Stomach (tissue), 19 donors: ENCODE measurements at places on chromosomes 2 and 18.

GRCh38 chr2:224976629-224977525 lies 65.4 kb downstream of the DOCK10 start:
- H3K27me3 ChIP-seq: no peaks in the 10 kb centered on the region
- no peaks in the 10 kb centered on the region for H3K36me3 ChIP-seq
- no peak overlapping the region for H3K27ac ChIP-seq
- no peak overlapping the region for H3K4me3 ChIP-seq

DNA sequence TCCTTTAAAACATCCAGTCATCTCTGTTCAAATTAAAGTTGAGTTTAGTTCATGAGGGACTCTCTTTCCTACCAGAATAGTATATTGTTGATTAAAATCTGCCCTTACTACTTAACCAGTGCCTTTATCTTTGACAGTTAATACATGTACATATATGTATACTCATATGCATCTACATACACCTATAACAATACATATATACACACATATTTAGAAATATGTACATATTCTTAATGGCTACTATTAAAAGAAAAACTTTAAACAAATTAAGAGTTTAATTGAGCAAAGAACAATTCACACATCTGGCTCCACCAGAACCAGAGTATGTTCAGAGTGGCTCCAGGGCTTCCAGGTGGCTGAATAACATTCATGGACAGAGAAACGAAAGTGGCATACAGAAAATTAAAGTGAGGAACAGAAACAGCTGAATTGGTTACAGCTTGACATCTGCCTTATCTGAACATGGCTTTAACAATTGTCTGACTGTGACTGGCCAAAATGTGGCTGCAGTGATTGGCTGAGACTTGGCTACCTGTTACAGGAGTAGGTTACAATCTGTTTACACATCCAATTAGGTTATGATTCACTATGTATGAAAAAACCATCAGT lies 38.8 kb downstream of the ZNF519 start:
- DNase-seq: no peak
- no peaks in the 10 kb centered on the region for H3K27me3 ChIP-seq
- no peaks in the 10 kb centered on the region for H3K4me1 ChIP-seq
- no peak overlapping the region for H3K27ac ChIP-seq
- H3K4me3 ChIP-seq: no peak overlapping the region

DNA sequence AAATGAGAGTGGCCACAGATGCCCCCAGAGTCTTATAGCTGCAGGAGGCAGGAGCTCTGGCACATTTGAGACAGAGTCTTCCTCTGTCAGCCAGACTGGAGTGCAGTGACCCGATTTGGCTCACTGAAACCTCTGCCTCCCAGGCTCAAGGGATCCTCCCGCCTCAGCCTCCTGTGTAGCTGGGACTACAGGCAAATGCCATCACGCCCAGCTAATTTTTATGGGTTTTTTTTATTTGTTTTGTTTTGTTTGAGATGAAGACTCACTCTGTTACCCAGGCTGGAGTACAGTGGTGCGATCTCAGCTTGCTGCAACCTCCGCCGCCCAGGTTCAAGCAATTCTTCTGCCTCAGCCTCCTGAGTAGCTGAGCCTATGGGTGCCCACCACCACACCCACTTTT lies 80.7 kb upstream of the CABLES1 start:
- no peak for DNase-seq
- no peaks in the 10 kb centered on the region for H3K36me3 ChIP-seq
- no peaks in the 10 kb centered on the region for H3K27me3 ChIP-seq
- H3K27ac ChIP-seq: no peak overlapping the region
- H3K4me1 ChIP-seq: peaks cover 6% of the 10 kb centered on the region
- no peak overlapping the region for H3K4me3 ChIP-seq

DNA sequence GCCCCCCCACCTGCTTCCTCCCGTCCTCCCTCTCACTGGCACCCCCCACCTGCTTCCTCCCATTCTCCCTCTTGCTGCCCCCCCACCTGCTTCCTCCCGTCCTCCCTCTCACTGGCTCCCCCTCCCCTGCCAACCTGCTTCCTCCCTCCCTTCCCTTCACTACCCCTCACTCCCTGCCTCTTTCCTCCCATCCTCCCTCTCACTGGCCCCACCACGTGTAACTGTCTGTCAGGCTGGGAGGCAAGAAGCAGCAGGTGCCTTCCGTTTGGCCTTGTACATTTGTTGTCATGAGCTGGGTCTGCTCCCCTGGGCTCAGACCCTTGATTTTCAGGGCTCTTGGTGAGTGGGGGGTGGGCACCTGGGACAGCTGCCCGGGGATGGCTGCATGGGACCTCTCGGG lies 19.1 kb downstream of the RTP5 start:
- H3K36me3 ChIP-seq: no peaks in the 10 kb centered on the region
- H3K4me3 ChIP-seq: no peak overlapping the region
- no peak for DNase-seq
- H3K27ac ChIP-seq: no peak overlapping the region
- H3K27me3 ChIP-seq: no peaks in the 10 kb centered on the region
- H3K4me1 ChIP-seq: peaks cover 7% of the 10 kb centered on the region

DNA sequence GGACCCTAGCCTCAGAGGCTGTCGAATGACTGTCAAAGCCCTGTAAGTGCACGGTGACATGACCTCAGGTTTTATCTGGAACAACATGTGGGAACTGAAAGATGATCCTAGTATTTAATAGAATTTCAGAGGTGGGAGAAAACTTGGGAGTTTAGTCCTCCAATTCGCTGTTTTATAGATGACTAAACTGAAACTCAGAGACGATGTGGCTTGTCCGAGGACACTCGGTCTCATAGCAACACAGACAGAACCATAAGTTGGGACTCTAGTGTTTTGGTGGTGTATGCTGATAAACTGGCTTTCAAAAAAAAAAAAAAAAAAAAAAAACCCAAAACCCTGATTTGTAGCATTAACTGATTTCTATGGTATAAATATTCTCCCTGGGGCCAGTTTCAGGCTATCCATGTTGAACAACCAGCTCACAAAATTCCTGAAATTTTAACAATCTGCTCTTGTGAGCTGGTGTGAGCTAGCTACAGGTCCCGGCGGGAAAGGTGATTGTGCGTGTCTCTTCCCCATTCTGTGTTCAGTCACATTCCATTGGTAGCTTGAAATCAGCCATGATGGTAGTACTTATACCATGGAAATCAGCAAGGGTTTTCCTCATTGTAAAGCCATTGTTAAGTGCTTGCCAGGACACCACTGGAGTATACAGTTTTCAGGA lies 195.5 kb upstream of the EPAS1 start:
- no peaks in the 10 kb centered on the region for H3K36me3 ChIP-seq
- peaks cover 18% of the 10 kb centered on the region for H3K4me1 ChIP-seq
- H3K4me3 ChIP-seq: no peak overlapping the region

DNA sequence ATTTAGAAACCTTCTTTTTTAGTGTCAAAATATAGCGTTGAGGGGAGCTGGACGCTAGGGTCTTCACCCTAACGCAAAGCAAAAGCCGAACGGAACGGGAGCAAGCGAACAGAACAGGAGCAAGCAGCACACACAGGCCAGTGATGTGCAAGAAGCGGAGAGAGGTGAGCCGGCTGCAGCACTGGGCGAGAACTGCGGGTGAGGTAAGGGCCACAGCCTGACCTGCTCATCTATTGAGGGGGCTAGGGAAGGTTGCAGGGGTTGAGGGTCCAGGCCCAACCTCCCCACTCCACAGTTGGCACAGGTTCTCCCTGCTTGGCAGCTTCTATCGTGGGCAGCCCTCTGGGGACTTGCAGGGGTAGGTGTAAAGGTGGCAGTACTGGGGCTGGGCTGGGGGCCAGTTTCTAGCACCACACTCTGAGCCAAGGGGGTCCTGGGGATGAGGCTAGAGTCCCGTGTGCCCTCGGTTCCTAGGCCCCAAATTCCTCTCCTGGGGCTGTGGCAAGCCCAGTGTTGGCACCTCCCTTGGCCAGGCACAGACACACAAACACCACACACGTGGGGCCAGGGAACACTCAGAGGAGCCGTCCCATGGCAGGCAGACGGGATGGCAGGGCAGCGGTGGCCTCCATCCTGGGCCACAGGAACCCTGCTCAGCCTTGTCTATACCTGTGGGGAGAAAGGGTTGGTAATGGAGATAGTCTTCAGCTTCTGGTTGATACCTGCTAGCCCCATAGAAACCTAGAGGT lies 1.2 kb upstream of the ABCB6 start:
- peak overlapping the region; percentile 94 for H3K27ac ChIP-seq
- no peak for DNase-seq
- no peaks in the 10 kb centered on the region for H3K27me3 ChIP-seq
- H3K4me3 ChIP-seq: no peak overlapping the region
- H3K4me1 ChIP-seq: peaks cover 25% of the 10 kb centered on the region

DNA sequence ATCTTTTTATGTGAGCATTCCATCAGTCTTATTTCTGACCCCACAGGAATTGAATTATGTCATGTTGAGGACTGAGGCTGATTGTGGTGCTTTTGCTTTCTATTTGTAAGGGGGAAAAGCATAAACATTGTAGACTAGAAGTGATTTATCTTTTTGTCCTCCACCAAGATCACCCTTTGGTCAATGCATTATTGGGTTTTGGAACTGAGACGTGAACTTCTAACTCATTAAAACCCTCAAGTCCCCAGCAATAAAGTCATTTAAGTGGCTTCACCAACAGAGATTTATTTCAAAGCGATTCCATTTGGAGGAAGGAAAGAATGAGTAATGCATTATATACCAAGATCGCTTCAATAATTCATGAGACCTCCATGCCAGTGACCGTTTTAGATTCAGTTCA lies 75.5 kb upstream of the TXNDC2 start:
- no peak overlapping the region for H3K4me3 ChIP-seq
- H3K36me3 ChIP-seq: no peaks in the 10 kb centered on the region
- H3K4me1 ChIP-seq: peaks cover 6% of the 10 kb centered on the region
- no peak for DNase-seq
- peak overlapping the region; percentile 66 for H3K27ac ChIP-seq

DNA sequence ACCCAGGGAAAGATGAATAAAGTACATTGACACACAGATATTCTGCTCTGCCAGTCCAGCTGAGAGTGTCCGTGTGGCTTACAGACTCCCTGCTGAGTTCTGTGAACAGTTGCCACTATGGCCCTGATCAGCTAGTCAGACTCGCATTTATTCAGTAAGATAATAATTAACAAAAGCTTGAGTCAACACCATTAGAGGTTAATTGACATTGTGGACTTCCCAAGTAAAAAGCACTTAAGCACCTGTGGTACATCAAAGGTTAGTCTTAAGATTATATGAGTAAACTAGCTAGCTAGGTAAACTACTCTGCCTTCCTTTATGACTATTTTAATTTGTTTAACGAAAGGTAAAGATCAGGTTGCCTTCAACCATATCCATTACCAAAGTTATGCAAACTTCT lies 33.7 kb downstream of the ANKRD30B start:
- H3K27me3 ChIP-seq: no peaks in the 10 kb centered on the region
- H3K36me3 ChIP-seq: no peaks in the 10 kb centered on the region
- H3K4me3 ChIP-seq: no peak overlapping the region
- no peaks in the 10 kb centered on the region for H3K4me1 ChIP-seq
- H3K27ac ChIP-seq: no peak overlapping the region
- peak; percentile 29 for DNase-seq

DNA sequence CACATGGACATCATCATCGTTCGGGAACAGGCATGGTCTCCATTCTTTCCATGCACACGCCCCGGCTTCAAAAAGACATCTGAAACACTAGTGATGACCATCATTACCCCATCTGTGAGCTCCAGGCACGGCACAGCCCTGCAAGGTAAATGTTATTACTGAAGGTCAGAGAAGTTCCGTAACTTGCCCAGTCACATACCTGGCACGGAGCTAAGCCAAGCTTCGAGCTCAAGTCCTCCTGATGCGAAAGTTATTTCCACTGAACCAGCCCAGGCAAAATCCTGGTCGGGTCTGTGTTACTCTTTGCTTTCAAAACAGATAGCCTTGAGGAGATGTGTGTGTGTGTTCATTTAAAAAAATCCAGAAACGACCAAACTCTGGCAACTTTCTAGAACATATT lies 22.8 kb downstream of the FHL2 start:
- no peak for DNase-seq
- H3K4me1 ChIP-seq: peaks cover 66% of the 10 kb centered on the region
- H3K27me3 ChIP-seq: no peaks in the 10 kb centered on the region
- H3K27ac ChIP-seq: peak overlapping the region; percentile 11
- H3K4me3 ChIP-seq: no peak overlapping the region
- no peaks in the 10 kb centered on the region for H3K36me3 ChIP-seq

GRCh38 chr2:100888601-100889000 lies 68.7 kb downstream of the NPAS2 start:
- DNase-seq: no peak
- H3K36me3 ChIP-seq: no peaks in the 10 kb centered on the region
- no peaks in the 10 kb centered on the region for H3K27me3 ChIP-seq
- H3K27ac ChIP-seq: no peak overlapping the region

- H3K36me3 ChIP-seq: peaks cover 26% of the 10 kb centered on the region
- H3K27ac ChIP-seq: peak overlapping the region; percentile 99
- peak; percentile 44 for DNase-seq
These were observed 1.1 kb downstream of the RNF103 start for GRCh38 chr2:86622519-86623042.

GRCh38 chr2:149872041-149872440 lies 284.5 kb upstream of the MMADHC start:
- H3K36me3 ChIP-seq: no peaks in the 10 kb centered on the region
- no peak overlapping the region for H3K27ac ChIP-seq
- no peaks in the 10 kb centered on the region for H3K4me1 ChIP-seq
- H3K4me3 ChIP-seq: no peak overlapping the region

DNA sequence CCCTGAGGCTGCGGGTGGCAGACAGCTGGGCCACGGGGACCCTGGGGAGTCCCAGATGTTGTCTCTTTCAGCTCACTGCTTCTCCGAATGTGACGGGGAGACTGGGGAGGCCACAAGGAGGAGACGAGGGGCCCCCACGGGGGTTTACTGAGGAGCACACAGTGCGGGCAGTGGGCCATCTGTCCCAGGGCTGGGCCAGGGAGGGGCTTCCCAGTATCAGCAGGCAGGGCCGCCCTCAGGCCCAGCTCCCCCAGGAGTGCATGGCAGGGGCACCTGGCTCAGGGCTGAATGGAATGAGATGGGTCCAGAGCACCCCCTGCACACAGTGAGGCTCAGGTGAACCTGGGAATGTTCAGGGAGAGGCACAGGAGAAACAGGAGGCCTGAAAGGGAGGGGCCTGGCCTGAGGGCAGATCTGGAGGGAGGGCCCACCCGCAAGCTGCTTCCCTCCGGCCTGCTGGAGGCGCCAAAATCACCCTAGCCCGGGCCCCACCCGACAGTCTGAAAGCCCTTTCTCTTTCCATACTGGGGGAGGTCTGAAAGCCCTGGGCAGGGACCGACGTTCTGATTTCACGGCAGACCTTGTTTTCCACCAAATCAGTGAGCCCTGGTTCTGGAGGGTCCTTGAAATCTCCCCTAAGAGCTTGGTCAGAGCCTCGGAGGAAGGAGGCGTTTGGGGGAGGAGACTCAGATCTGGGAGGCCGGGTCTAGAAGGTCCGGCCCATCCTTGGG lies 35.5 kb upstream of the PTMA start:
- peak; percentile 92 for DNase-seq
- H3K27ac ChIP-seq: peak overlapping the region; percentile 85
- no peaks in the 10 kb centered on the region for H3K27me3 ChIP-seq
- no peak overlapping the region for H3K4me3 ChIP-seq
- no peaks in the 10 kb centered on the region for H3K36me3 ChIP-seq
